ENCODE measurements at places on chromosomes 5 and 9.

DNA sequence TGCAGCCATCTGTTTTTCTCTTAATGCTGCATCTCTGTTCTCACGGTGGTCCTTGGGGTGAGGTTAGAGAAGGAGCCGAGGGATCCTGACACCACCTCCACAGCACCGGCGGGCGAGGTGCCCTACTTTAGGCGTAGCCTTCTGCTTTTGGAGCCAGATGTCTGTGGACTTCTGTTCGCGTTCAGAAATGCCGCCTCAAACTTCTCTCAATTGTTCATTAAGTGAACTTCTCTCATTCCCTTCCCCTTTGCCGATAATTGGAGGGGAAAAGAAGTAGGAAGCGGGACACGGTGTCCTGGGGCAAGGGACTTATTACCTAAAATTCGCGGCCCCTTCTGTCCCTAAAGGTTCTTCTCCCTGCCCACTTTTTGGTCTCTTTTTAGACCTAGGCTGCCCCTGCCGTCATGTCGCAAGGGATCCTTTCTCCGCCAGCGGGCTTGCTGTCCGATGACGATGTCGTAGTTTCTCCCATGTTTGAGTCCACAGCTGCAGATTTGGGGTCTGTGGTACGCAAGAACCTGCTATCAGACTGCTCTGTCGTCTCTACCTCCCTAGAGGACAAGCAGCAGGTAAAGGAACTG lies 455 bp downstream of the KIF20A start:
- DNase-seq, result no peak

- no peak for DNase-seq
These were observed 93.6 kb downstream of the TRIO start for GRCh38 chr5:14236757-14237156.

DNA sequence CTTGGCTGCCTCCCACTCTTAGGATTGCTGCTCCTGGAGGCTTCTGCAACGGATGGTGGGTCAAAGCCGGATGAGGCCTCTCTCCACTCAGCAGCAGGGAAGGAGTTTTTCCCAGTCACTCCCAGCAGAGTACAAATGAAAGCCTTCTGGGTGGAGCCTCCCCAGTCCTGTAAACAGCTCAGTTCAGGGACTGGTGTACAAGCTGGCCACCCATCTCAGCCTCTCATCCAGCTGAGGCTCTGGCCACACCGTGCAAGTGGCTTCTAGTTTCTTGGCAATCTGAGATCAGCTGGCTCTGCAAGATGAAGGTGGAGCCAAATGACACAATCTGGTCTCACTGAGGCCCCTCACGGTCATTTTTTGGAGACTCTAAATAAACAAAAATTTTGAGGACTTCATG lies 10.0 kb downstream of the GPX3 start:
- DNase-seq, result no peak

- DNase-seq, result no peak
These were observed 200.2 kb upstream of the TARS1 start for GRCh38 chr5:33240558-33240957.

- no peak for DNase-seq
These were observed 466.8 kb upstream of the BRINP1 start for GRCh38 chr9:119836036-119836435.

GRCh38 chr5:111756581-111757354 lies at the start of gene NREP:
Gene NREP, minus strand, starts transcription at chr5:111757194. Its CDS starts 1,422 bp downstream, at chr5:111755772.
- no peak for DNase-seq

- DNase-seq, result no peak
These were observed 142.9 kb downstream of the OSTF1 start for GRCh38 chr9:75231167-75231566.

DNA sequence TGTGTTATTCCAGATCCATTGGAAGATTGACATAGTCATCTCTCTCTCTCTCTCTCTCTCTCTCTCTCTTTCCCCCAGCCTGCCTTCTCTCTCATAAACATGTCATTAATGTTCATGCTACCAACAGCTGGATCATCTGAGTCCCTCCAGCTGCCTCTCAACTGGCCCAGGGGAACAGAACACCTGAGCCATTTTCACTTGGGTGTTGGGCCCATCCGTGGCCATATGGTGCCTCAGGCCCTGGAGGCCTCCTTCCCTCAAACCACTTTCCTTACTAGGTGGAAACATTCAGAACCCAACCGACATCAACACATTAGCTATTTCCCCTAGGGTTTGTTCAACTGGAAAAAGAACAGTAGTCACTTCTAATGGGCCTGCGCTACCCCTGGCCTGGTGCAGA lies 196.2 kb downstream of the FRMD3 start:
- DNase-seq, result no peak

GRCh38 chr5:64417390-64417789 lies 88.4 kb upstream of the RGS7BP start:
- no peak for DNase-seq

DNA sequence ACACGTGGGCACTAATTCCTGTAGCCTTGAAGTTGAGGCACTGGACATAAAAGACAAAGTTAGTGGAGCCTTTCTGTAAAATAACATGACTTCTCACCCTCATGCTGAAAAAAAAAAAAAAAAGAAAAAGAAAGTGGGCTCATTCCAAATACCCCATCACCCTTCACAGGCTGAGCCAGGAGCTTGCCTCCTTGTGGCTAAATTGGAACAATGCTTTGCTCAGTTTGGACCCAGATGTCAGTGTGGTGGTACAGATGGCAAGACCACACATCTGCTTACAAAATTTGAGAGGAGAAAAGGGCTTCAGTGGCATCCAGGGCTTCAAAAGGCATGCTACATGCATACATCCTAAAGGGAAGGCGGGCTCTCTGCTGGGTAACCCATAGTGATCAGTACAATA lies 342.8 kb downstream of the EBF1 start:
- no peak for DNase-seq

- DNase-seq, result no peak
These were observed 749.7 kb upstream of the COX7C start for GRCh38 chr5:85868070-85868469.

- no peak for DNase-seq
These were observed 588 bp downstream of the TRAF2 start for GRCh38 chr9:136886610-136887597.

DNA sequence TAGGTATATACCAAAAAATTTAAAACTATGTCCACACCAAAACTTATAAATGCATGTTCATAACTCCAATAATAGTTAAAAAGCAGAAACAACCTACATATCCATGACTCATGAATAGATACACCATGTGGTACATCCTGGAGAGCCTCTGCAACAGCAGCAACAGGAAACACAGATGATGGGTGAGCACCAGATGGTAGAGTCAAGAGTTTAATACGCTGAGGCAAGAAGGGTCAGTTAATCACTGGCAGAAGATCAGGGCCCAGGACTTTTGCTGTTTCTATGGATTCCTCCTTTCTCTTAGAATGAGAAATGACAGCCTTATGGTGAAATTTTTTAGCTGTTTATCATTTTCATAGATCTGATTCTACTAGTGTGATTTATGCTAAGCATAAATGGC lies 351.8 kb upstream of the ADAMTSL1 start:
- no peak for DNase-seq

DNA sequence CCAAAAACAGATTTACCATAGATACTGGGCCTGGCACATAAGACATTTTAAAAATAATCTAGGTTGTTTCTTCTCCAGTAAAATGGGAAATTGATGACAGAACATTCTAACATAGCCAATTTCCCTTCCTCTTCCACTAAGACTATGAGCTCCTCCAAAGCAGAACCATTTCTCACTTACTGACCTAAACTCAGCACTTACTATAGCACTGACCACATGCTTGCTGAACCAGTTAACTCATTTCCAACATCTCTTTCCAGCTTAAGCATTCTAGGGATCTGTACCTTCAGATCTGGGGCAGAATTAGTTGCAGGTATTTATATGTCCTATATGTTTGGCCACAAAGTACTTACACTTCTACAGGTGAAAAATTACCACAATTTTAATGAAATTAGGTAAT lies 58.9 kb downstream of the TTC39B start:
- no peak for DNase-seq

GRCh38 chr9:77495834-77496671 lies 152.1 kb downstream of the GNA14 start:
- no peak for DNase-seq

GRCh38 chr5:124740071-124740470 lies 6.4 kb downstream of the ZNF608 start:
- DNase-seq, result no peak

- DNase-seq, result no peak
These were observed 49.9 kb upstream of the OTULINL start for GRCh38 chr5:14531668-14532067.

DNA sequence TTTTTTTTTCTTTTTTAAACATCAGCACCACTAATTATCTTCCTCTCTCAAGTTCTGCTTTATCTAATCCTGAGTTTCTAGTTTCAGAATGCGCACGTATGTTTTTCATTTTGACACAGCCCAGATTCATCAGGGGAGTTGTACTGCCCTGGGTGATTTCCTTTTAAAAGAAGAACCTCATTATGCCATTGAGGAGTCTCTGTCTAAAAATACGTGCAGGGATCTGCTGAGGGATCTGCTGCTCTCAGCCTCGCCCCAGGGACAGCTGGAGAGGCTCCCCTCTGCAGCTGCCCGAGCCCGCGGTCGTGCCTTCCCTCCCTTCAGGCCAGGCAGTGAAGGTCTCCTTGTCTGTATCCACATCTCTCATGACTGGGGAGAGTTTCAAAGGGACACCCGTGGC lies 273.1 kb downstream of the ARHGEF28 start:
- no peak for DNase-seq

DNA sequence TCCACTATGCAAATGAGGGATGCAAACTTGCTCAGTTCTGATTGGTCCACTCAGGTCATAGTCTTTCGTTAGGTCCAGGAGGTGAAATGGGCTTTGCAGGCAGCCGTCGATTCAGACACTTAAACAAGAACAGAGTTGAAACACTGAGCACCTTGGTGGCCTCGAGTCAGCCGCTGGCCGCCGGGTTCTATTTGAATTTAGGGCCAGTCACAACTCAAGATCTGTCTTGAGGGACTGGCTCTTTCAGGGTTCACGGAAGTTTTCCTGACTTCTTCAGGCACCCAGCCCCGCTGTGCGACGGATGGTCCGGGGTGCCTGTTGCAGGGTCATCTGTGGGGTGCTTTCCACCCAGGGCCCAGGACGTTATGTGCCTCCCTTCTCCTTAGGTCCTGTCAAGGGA lies 412.8 kb upstream of the IRX4 start:
- no peak for DNase-seq

DNA sequence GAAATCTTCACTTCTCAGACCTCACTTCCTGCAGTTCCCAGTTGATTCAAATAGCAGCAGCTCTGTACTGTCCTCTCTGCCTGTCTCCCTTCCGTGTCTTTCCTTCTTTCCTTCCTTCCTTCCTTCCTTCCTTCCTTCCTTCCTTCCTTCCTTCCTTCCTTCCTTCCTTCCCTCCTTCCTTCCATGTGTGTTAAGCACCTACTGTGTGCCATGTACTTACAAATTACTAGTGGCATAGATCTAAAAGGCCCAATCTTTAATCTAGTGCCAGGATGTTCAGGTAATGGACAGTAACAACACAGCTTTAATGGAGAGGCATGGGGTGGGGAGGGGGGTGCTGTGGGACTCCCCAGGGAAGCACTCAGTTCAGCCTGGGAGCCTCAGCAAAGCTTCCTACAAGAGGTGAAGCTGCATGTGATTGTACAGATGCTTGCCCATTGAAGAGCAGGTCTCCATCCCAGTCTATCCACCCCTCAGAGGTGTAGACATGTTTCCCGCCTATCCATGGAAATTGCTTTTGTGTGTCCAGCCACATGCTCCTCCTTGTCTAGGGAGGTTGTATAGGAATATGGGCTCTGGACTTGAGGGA lies 106.0 kb downstream of the RGS3 start:
- DNase-seq, result no peak

GRCh38 chr5:85182344-85182743 lies 797.7 kb upstream of the EDIL3 start:
- DNase-seq, result no peak

GRCh38 chr9:98892690-98893089 lies 51.0 kb upstream of the COL15A1 start:
- DNase-seq, result no peak

DNA sequence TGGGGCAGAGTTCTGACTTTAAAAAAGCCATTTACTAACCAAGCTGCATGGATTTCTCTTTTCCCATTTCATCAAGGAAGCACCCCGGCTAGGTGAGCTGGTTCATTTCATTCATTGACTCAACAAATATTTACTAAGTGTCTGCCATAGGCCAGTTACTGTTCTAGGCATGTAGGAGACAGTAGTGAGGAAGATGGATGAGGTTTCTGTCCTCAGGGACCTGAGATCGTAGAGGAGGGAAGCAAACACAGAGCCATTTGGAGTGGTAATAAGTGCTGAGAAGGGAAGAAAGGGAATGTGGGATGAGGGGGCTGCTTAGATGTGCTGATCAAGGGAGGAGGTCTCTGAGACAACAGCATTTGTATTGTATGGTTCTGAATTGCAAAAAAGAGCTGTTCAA lies 120.4 kb downstream of the C9orf152 start:
- no peak for DNase-seq

GRCh38 chr5:143402017-143402552 lies 1.4 kb downstream of the NR3C1 start:
- DNase-seq, result no peak

- no peak for DNase-seq
These were observed 11.3 kb upstream of the GGTA1 start for GRCh38 chr9:121510766-121511550.

DNA sequence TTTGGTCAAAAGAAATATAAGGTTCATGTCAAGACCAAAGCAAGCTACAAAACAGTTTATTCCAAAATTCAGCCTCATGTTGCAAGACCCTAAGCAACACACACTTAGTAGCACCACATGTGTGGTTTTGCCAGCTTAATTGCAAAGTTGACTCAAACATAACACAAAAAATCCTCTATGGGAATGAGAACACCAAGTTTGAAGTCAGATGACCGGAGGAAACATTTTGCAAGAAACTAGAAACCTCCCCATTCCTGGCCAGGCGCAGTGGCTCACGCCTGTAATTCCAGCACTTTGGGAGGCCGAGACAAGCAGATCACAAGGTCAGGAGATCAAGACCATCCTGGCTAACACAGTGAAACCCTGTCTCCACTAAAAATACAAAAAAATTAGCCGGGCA lies 261.8 kb downstream of the EBF1 start:
- no peak for DNase-seq

DNA sequence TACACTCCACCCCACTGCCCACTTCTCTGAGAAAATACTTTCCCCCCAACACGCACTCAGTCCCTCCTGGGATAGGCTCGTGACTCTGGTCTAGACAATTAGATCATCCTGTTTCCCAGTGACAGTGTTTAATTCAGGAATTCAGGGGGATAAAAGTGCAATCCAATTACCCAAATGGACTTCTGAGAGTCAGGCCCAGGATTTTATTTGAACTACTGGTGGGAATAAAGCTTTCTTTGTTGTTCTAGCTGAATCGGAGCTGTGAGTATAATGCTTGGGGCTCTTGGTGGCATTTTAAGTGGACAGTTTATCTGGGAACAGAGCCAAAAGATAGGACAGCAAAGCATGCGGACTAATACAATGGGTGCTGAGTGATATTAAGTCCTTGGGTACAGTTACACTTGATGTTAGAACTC lies 683.3 kb downstream of the MAT2B start:
- DNase-seq, result no peak

- DNase-seq, result no peak
These were observed 13.7 kb downstream of the EHMT1 start for GRCh38 chr9:137632230-137633161.

- DNase-seq, result no peak
These were observed 54.4 kb upstream of the ASS1 start for GRCh38 chr9:130390390-130390789.
